ENCODE measurements at places on chromosomes 12 and 14. TPM values are rescaled to one million over a fixed set of nuclear protein-coding genes. Genes with fewer than 3 reads are reported as not detected.

The CERS5 gene
- 23.4 TPM for total RNA-seq

DNA sequence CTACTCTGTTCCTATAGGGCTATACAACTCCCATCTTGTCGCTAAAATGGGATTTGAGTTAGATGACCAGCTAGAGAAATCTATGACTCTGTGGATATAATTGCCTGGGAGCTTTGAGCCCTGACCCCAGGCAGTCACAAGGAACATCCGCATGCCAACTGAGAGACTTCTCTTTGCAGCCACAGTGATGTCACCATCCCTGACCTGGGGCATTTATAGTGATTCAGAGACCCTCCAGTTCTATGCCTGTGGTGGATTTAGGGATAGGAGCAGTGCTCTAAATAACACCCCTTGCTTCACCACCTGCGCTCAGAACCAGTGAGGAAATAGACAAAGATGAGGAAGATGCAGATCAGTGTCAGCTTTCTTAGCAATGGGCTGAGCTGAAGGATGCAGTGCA, 86.2 kb downstream of the RIN3 start:
- no peak for ATAC-seq

DNA sequence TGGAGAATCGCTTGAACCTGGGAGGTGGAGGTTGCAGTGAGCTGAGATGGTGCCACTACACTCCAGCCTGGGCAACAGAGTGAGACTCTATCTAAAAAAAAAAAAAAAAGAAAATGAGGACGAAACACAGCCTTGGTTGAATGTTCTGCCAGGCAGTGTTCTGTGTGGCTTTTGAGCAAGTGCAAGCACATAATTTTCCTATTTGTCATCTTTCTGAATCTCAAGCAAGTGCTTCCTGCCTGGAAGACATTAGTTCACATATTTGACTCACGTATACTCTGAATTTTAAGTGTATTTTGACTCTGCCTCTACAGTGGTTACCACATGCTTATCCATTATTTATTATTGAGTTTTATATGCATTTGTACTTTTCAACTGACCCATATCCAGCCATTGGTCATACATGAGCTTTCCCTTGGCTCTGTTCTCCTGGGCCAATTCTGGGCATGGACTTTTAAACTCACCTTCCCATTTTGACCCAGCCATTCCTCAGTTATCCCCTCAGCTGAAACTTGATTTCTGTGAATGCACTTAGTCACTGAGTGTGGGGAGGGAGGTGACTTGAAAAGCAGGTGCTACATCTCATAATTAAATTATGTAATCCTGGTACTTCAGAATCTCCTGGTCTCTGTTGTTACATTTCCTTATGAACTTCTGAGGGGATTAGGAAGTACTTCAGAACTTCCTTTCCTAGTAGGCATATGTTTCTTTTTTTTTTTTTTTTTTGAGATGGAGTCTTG, 8.1 kb downstream of the OR10G2 start:
- ATAC-seq: no peak

The DCAF5 gene
- 63.6 TPM for total RNA-seq

The TSPAN9 gene
- 30.2 TPM for total RNA-seq

DNA sequence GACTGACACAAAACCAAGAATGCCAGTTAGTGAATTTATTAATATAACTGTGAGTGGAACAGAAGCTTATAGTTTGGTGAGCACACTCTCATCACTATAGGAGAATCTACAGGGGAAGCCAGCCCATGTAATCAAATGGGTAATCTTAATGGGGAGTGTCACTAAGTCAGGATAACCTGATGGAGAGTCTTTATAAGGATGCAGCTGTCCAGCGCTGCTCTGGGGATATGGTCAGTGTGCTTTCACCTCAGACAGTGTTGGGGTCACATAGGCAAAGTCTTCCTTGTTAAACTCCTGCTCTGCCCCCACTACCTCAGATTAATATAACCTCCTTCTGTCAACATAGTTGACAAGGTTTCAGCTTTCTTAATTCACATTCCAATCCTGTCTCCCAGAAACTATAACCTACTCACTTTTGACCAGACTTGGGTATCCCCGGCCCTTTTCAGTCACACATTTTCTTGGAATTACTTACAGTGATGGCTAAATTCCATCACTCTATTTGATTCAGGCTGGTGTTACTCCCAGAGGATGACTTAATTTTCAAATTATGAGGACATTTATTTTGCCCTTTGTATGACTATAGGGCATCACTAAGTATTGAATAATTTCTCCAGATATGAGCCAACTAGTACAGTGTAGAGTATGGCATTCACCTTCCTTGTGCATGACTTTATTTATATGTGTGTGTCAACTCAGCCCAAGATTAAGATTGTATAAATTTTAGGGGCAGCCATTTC, 13.2 kb downstream of the STK38L start:
- ATAC-seq: no peak

The IFI27L2 gene
- total RNA-seq: 67.2 TPM

- ATAC-seq: no peak
These were observed 527.3 kb upstream of the CCDC196 start for GRCh38 chr14:65958664-65959562.

The TAS2R43 gene
- total RNA-seq: 0.32 TPM

DNA sequence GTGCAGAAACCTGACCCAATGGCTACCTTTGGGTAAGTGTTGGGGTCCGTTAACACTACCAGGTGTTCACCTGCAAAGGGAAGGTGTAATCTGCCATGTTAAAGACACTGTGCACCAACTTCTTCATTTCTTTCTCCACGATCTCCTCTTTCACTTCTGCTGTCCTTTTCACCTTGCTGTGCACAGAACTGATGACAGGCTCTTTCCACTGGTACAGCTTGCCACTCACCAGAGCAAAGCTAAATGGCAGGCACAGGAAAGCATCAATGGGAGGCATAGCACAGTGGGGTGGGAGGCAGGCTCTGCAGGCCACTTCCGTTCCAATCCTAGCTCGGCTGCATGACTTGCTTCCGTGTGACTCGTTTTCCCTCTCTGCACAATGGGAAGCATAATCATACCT, 2.6 kb upstream of the C12orf76 start:
- no peak for ATAC-seq

Data from gastroesophageal sphincter (tissue), 4 donors.